ENCODE measurements at places on chromosomes 7 and 10.
A peak's percentile ranks its signal among the peaks of the same experiment; 100 is the strongest.

- DNase-seq: no peak
Observed at GRCh38 chr7:157905651-157906461, 569.1 kb downstream of the DNAJB6 start.

DNA sequence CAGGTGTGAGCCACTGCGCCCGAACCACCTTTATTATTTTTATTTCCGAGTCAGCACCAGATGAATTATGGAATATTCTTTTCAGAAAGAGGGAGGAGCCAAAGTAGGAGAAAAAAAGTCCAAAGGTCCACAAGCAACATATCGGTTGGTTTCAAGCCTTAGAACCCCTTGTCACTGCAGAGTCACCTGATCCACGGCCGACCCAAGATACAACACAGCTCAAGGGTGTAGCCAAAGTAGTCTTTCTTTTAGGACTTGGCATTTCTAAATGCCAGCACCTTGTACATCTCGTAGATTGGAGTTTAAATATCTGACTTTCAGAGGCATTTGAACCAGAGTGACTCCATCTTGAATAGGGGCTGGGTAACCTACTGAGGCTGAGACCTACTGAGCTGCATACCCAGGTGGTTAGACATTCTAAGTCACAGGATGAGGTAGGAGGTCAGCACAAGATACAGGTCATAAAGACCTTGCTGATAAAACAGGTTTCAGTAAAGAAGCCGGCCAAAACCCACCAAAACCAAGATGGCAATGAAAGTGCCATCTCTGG is 113.9 kb upstream of the ANLN start:
- DNase-seq: no peak

DNA sequence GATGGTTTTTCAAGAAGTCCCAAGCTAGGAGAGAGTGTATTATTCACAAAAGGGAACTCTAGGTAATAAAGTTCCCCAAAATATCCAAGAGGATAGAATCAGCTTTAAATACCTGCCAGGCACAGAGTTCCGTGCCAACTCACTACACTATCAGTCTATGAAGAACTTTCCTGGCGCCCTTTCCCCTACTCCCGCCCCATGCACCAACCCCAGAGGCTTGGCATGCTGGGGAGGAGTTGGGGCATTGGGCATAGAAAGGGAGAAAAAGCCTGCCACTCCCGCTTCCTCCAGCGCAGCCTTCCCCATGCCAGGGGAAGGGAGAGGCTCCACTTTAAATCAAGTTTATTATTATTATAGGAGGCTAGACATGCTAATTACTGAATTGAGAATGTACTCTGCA is 54.9 kb downstream of the ZNF800 start:
- DNase-seq: no peak

DNA sequence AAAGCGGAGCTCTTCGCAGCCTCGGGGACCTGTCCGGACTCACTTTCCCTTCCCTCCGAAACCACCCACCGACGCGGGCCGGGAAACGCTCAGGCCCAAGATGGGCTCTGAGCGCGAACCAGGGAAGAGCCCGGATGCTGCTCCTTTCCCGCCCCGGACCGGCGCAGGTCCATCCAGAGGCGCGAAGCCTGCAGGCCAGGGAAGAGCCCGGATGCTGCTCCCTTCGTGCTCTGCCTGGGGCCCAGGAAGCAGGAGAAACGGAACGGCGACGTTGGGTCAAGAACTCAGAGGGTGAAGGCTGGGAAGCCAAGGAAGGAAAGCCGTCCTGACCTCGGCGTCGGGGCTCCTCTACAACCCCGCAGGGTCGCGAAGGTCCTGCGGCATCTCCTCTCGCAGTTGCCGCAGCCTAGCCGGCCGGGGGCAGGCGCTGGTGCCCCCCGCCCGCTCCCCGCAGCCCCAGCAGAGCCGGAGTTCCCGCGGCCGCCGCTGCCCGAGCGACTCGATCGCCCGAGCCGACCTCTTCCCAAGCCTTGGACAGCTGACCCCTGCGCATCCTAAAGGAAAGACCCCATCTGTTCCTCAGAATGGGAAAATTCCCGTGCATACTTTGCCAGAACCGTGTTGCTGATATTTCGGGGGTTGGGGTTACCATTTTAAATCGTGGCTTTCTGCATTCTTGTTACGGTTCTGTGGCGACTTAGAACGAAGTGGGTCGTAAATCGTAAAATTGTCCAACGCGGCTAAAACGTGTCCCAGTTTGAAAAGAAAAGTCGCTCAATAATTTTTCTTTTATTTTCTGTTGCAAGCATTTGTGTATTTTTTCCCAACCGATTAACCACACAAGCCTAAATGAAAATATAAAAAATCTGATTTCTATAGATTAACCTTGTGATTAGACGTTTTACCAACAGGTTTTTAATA is 7.5 kb downstream of the HOXA1 start:
- DNase-seq: no peak

GRCh38 chr10:33265621-33266020 is 68.8 kb downstream of the NRP1 start:
- no peak for DNase-seq

- no peak for DNase-seq
Observed at GRCh38 chr7:38950309-38950708, 27.4 kb upstream of the POU6F2 start.

DNA sequence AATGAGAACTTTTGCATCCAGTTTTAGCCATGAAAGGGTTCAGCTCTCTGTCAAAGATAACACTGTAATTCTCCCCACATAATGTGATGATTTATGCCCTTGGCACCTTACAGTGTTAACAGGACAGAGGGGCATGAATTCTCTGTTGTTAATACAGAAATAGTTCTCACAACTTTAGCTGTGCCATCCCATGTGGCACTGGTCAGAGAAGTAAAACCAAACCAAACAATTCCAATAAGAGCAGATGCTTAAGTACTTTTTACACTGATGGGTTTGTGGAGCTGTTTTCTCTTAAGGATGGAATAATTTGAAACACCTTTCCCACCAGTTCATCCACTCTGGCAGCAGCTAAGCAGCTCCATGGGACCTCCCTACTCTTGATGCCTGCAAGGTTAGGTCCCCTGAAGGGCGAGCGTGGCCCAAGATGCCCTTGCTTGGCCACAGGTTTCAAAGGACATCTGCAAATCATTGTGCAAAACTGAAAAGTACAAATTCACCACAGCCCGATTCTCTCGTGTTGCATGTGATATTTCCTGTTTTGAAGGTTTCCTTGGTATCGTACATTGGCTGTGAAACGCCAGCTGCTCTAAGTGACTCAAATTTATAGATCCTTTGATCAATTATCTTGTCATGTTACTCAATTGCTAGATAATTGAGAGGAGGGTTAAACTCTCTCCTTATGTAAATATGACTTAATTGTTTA is 82.5 kb upstream of the CREB5 start:
- DNase-seq: no peak

DNA sequence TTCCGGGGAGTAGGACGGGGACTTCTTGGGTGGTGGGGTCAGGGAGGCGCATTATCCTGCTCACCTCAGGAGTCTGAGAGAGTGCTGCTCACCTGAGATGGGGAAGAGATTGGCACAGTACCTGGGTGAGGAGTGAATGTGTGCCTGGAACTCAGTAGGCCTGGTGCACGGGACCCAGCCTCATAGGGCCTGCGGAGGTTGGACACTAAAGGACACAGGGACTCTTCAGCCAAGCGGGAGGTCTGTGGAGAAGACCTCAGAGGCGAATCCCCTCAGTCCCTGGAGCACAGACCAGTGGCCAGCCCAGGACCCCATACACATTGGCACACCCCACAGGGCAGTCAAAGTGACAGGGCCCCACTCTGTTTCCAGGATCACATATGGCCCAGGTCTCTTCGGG is 73.2 kb downstream of the OAT start:
- DNase-seq: no peak

DNA sequence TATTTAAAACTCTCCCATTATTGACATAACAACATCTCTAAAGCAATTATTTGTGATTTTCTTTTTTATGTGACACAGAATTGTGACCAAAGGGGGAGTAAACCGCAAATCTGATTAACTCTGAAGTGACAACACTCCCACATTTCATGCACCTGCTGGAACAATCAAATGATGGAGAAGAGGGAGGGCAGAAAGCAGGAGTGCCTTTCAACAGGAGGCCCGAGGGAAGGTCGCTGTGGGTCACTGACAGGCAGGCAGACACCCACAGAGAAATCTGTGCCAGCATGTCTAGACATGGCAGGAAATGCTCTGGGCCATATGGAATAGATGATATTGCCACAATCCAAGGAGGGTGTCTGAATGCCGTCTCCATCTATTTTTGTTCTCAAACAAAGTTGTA is 247.3 kb downstream of the DOCK4 start:
- DNase-seq: peak; percentile 30

- no peak for DNase-seq
Observed at GRCh38 chr10:5598085-5598690, 68.2 kb downstream of the ASB13 start.

DNA sequence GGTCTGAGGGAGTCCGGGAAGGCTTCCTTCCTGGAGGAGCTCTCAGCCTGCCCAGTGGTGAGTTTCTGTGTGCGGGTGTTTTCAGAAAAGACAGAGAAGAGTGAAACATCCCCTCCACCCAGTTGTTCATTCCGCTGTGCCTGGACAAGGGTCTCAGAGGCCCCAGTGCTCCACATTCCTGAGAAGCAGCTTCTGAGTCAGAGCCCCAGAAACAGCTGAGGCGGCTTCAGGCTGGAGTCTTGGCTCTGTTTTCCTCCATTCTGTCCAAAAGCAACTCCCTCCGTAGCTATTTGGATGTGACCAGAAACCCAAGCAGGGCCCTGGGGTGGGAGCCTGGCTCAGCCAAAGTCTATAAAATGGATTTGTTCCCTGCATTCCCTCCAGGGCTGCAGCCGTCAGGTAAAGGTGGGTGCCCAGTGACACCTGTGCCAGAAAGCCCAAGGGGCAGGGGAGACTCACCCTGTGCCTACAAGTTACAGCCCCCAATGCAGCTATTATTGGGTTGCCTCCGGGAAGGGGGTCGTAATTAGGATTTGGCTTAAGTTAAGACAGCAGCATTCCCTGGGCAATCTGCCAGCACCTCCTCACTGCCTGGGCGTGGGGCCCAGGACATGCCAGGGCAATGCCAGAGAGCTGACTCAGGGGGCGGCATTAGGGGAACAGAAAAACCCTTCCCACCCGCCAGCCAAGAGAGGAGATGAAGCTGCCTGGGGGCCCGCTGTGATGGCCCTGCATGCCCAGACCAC is 13.1 kb upstream of the CAMK2G start:
- DNase-seq: peak; percentile 59

Measured in NCI-H1092 (cell line).